ENCODE measurements at places on chromosomes 5 and 9. TPM values are rescaled to one million over a fixed set of nuclear protein-coding genes. Genes with fewer than 3 reads are reported as not detected.

DNA sequence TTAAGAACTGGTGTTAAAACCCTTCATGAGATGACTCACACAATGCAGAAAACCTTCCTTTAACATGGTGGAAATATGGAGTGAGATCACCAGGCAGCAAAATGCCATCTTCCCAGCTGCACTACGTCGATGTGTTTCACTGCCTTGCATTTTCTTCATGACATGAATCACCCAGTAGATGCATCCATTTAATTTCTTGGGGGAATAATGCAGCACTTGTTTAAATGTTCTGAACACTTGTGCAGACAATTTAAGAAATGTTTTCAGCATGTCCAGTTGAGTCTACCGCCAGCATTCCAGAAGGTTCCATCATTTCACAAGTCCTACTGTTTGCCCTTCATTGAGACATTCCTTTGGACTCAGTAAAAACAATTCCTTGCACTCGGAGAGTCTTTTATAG lies 81.6 kb downstream of the ADAMTS16 start:
- H3K27me3 ChIP-seq: no peaks in the 10 kb centered on the region
- no peak overlapping the region for H3K4me3 ChIP-seq
- no peak overlapping the region for H3K27ac ChIP-seq
- DNase-seq: no peak

DNA sequence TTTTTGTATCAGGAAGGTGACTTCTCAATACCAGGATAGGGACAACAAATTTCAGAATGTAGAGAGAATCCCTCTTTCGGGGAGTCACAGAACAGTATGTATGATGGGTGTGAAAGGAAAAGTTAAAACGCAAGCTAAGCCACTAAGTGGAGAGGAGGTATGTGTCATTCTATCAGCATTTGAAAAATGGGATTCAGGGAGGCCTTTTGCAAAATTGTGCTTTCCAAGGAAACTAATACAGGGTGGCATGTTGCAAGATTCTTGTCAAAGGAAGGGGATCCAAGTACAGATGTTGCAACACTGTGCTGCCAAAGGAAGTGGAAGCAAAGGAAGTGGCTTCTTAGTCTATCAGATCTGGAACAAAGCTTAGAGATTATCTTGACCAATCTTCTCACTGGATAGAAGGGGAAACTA lies 12.6 kb upstream of the TNIP1 start:
- H3K4me3 ChIP-seq: no peak overlapping the region
- H3K27me3 ChIP-seq: no peaks in the 10 kb centered on the region
- no peak for DNase-seq
- H3K4me1 ChIP-seq: peaks cover 49% of the 10 kb centered on the region

- H3K36me3 ChIP-seq: no peaks in the 10 kb centered on the region
- H3K4me3 ChIP-seq: no peak overlapping the region
- no peak overlapping the region for H3K27ac ChIP-seq
- DNase-seq: no peak
- no peaks in the 10 kb centered on the region for H3K27me3 ChIP-seq
Measured at GRCh38 chr9:134918646-134919045, 934 bp upstream of the FCN1 start.

Gene SLC36A2
- not detected for total RNA-seq

Gene TMEM215
- not detected for total RNA-seq
